ENCODE measurements at places on chromosomes 7 and 10.

GRCh38 chr7:131522325-131522930 is 34.0 kb downstream of the PODXL start:
- no peak for DNase-seq

GRCh38 chr10:120131183-120131582 is 238.7 kb downstream of the SEC23IP start:
- DNase-seq, result no peak

GRCh38 chr7:107661081-107661864 is 645 bp downstream of the SLC26A4 start:
- no peak for DNase-seq

DNA sequence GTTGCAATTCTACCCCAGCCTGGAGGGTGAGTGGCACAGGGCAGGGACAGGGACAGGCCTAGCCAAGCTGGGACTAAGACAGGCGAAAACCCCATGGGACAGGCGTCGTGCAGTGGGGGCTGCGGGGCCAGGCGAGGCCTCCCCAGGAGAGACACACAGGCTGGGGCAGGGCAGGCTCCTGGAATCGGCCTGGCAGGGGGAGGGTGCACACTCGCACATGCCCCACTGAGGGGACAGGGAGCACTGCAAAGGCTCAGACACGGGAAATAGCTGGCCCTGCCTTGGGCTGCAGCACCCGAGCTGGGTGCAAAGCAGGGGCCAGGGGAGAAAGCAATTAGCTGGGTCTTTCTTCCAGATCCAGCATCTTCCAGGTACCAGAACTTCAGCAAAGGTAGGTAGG is 10.4 kb downstream of the LAT2 start:
- DNase-seq, result no peak

GRCh38 chr10:67808704-67809103 is 29.3 kb downstream of the DNAJC12 start:
- DNase-seq, result no peak

DNA sequence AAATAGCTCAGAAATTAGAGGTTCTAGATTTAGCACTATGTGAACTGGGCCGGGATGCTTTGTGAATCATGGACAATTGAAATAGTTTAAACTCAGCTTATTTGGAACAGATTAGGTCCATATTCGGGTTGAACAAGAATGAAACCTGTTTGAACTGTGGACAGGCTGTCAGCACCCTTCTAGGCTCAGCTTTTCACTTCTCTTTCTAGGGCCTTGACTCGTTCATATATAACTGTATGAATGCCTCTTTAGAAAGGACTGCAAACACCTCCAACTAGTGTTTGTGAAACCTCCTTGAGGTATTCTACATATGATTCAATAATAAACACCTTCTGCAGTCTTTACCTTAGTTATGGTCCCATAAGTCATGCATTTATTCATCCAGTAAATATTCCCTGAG is 115.6 kb downstream of the REEP3 start:
- no peak for DNase-seq

- DNase-seq, result no peak
Observed at GRCh38 chr10:26494018-26494417, 55.9 kb downstream of the APBB1IP start.

DNA sequence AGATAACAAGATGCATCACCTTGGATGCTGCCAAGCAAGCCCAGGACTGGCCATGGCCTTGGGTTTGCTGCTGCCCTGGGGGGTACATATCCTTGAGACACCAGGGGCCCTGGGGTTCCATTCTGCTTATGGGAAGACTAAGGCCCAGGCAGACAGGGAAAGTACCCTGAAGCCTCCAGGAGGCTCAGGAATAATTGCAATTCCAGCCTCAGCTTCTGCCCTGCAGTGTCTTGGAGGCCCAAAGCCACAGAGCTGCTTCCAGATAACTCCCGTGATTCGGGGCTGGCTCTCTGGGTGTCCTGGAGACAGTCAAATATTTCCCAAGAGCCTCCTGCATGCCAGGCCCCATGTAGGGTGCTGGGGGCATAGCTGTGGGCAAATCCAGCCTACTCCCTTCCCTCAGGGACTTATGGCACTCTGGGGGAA is 22.6 kb downstream of the MYL10 start:
- DNase-seq, result no peak

GRCh38 chr10:104581884-104582601 is 59.0 kb upstream of the SORCS3 start:
- no peak for DNase-seq

GRCh38 chr7:50145801-50146338 is 52.8 kb upstream of the ZPBP start:
- no peak for DNase-seq
